Left forelimb (tissue), 1 donor: ENCODE measurements at places on chromosomes 12 and 14.

- no peak for DNase-seq
Measured at GRCh38 chr12:104163631-104164030, 25.6 kb upstream of the NFYB start.

DNA sequence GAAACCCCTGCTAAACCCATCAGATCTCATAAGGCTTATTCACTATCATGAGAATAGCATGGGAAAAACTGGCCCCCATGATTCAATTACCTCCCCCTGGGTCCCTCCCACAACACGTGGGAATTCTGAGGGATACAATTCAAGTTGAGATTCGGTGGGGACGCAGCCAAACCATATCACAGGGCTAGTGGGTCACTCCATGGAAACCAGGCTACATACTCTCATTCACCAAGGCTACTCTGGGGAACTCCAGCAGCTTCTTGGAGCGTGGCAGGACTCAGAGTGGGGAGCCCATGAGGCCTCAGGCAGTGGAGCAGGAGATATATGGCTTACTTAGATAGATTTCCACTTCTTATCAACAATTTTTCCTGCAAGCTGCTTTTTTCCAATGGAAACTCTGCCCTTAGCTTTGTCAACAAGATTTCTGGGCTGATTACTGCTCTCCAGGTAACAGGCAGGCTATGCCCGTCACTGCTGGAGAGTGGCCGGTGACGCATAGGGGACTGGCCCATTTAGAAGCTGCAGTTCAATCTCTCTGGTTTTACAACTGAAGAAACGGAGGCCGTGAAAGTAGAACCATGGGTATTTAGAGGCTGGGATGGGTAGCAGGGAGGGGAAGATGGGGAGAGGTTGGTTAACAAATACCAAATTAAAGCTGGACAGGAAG is 16.5 kb downstream of the VDR start:
- DNase-seq = no peak

DNA sequence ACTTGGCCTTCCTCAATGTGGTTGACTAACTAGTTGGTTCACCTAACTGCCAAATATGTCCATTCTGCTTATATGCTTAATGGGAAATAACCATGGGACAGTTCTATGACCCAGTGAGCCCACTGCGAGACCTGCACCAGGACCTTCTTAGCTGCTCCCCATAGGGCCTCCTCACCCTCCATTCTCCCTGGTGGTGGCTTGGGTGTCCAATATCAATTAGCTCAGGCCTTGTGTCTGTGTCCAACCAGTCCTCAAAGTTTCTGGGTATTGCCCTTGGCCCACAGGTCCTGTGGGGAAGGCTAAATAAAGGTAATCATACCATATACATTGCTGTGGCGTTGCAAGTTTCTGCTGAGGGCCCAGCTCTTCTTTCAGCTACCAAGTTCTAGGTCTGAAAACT is 228.2 kb downstream of the PCNX1 start:
- DNase-seq = no peak

- DNase-seq = no peak
Measured at GRCh38 chr12:104136577-104136976, 1.4 kb downstream of the NFYB start.

DNA sequence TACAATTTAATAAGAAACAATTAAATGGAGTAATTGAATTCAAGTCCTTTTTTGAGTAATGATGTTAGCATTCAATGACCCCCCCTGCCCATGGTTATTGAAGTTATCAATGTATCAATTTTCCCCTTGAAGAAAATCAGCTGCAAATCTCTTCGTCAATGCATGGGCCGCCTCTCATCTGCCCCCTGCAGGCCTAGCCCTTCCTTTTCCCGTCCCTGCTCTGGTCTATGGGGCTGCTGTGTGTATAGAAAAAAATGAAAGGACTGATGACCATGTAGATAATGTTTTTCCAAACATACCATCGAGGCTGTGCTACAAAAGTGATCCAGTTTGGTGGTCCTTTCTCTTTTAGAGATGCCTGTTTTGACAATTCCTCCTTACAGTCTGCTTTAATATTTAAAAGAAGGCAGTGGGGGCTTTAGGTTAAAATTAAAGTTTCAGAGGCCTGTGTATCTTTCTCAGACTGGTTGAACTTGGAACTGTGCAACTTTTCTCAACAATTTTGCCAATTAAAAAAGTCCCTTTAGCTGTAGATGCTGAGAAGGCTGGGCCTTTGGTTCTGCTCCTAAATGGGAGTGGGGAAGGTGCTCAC is 98.4 kb downstream of the APAF1 start:
- DNase-seq = no peak

DNA sequence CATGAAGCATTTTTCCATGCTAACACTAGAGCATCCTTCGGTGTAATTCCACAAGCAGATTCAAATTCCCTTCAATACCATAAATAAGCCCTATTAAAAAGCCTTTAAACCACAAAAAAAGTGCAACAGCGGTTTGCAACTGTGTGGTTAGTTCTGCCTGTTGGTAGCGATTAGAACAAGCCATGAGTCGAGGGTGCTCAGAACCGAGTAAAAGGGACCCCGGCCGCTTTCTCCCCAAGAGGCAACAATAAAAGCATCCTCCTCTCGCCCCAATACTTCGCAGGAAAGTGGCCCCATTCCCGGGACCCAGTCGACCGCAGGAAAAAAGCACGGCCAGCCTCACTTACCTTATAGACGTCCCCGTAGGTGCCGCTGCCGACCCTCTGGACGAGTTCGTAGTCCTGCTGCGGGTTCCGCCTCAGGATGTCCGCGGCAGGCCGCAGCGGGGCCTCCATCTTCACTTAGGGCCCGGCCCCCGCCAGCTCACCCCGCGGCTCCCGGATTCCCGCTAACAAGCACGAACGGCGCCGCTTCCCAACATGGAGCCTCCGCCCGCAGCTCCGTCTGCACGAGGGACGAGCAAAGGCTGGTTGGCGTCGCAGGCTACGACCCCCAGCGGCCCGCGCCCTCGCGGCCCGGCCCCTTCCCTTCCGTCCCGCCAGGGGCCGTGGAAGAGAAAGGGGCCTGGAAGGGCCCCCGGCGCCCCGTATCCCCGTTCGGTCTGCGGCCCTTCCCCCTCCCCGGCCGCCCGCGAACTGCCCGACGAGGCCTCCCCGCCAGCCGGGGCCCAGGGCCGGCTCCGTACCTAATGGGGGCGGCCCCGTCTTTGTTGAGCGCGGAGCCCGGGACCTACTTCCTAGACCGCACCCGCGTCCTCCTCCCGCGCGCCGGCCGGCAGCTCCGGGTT is 521 bp downstream of the MAP4K5 start:
- no peak for DNase-seq

GRCh38 chr14:89215114-89215513 is 201.9 kb downstream of the FOXN3 start:
- no peak for DNase-seq
